ENCODE measurements at places on chromosomes 4 and X. TPM values are rescaled to one million over a fixed set of nuclear protein-coding genes. Genes with fewer than 3 reads are reported as not detected.

DNA sequence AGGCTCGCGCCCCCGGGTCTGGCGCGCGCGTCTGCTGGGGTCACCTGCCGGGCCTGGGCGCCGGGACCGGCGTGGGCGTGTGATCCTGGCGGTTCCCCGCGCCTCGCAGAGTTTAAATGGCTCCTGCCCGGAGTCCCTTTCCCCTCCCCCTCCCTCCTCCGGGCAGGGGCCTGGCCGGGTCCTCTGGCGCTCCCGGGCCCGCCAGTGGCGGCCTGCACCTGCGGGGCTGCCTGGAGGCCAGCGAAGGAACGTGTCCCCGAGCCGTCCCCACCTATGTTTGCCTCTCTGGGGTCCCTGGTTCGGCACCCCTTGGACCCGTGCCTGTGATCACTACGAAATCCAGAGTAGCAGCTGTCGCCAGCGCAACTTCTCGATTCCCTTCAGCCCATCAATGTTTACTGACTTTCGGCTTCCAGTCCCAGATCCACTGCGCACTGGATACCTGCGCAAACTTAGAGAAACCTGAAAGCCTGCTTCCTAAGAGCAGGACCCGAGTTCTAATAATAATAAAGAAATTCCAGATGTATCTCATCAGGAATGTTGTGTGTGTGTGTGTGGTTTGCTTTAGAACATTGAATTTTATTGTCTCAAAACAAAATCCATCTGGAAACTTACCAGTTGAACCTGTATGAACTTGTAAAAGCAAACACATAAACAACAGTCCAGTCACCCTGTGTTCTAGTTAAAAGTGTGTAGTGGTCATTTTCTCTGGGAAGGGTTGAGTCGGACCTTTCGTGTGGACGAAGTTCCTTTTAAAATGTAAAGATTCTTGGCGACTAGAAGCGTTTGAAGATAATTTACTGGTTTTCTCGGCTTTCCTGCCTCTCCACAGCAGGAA, 788 bp downstream of the SHROOM2 start:
- no peak for DNase-seq

- no peak for DNase-seq
These were observed 30.2 kb downstream of the AFF2 start for GRCh38 chrX:148530464-148531077.

- no peak for DNase-seq
These were observed 11.8 kb downstream of the ANOS1 start for GRCh38 chrX:8720136-8720535.

GRCh38 chrX:128800138-128800537, 723.2 kb downstream of the SMARCA1 start:
- DNase-seq = no peak

DNA sequence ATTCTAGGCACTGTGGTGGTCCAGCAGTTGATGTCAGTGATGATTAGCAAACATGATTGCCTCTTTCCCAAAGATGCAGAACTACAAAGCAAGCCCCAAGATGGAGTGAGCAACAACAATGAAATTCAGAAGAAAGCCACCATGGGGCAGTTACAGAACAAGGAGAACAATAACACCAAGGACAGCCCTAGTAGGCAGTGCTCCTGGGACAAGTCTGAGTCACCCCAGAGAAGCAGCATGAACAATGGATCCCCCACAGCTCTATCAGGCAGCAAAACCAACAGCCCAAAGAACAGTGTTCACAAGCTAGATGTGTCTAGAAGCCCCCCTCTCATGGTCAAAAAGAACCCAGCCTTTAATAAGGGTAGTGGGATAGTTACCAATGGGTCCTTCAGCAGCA, 365.3 kb downstream of the MAPK10 start:
- DNase-seq = no peak

GRCh38 chr4:75248770-75249407, 265.3 kb downstream of the RCHY1 start:
- no peak for DNase-seq

- no peak for DNase-seq
These were observed 34.6 kb downstream of the EFHC2 start for GRCh38 chrX:44308869-44309268.

DNA sequence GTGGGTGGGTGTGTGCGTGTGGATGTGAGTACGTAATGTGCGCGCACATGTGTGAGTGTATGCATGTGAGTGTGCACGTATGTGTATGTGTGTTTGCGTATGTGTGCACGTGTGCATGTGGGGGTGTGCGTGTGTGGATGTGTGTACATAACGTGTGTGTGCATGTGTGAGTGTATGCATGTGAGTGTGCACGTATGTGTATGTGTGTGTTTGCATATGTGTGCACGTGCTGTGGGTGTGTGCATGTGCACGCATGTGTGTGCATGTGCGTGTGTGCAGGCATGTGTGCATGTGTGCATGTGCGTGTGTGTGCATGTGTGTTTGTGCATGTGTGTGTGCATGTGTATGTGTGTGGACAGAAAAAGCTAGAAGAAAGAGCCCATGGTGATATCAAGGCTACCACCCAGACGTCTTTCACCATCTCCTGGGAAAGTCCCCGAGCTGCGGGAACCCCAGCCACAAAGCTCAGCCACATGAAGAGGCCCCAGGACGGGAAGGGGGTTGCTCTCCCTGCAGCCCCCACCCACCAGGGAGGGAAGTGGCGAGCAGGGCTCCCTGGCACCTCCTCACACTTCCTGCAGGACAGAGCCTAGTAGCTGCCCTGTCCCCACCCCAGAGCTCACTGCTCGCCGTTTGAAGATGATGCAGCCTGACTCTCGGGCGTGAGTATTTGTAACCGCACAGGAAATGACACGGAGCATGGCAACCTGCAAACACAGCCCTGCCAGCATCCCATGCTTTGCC, 108.3 kb downstream of the DCTD start:
- no peak for DNase-seq

GRCh38 chr4:42396752-42397634, at the start of gene SHISA3:
Gene SHISA3 (plus strand): TSS chr4:42397488. CDS start chr4:42398057, 569 bp downstream.
- no peak for DNase-seq

DNA sequence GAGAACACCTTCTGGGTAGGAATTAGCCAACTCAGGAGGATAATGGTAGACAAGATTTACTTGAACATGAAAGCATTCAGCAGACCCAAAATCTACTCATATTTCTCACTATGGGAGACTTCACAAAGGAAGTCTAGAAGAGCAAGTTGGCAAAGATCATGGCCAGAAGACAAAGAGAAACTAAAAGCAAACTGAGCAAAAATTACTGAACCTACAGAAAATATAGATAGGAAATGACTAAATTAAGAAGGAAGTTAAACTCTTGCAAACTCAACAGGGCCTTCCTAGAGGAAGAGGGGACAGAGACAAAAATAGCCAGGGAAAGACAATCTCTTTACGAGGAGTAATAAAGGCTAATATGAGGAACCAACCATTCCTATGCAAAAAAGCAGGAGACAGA, 18.7 kb downstream of the CORIN start:
- no peak for DNase-seq

DNA sequence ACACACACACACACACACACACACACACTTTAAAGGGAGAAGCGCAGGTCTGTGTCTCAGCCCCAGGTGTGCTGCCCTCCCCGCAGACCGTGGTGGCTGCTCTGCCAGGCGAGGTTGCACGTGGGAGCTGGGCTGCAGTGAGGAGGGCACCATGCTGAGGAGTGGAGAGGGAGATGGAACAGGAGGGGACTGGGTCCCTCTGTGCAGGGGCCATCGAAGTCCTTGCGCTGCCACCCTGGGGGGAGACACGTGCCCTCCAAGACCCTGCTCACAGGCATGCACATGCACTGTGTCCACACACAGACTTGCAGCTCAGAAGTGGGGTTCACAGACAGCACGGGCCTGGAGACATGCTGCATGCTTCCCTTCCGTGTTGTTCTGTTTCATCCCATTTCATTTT, 65.5 kb upstream of the HGFAC start:
- no peak for DNase-seq

DNA sequence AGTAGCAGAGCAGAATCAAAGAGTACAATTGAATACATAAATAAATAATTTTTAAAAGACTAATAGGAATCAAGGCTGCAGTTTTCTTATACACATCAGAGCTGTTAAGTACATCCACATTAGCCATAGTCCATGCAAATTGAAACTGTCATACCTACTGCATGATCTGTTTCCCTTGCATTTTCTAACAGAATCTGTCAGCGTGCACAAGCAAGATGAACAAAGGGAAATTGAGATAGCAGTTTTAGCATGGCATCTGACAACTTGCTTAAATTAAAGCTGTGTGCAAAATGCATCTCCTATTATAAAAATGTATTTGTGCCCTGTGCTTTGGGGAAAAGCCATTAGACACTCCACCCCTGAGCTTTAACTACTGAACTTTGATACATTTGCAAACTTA, 703.5 kb upstream of the GRID2 start:
- DNase-seq = no peak

DNA sequence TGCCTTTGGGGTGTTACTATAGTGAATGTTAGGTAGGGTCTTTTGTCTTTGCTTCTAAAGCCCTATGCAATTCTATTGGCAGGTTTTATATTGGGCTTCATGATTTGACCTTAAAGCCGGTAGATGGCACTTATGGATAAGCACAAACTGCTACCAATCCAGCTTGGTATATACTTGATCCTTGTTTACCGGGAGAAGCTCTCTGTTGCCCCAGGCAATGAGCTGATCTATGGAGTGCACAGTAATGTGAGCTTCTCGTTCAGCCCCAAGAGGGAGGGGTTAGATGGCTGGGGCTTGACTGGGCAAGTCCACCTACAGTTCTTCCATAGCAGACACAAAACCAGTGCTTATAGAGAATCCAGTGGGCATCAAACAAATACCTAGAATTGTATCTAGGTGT, 287.2 kb upstream of the CT83 start:
- DNase-seq = no peak

DNA sequence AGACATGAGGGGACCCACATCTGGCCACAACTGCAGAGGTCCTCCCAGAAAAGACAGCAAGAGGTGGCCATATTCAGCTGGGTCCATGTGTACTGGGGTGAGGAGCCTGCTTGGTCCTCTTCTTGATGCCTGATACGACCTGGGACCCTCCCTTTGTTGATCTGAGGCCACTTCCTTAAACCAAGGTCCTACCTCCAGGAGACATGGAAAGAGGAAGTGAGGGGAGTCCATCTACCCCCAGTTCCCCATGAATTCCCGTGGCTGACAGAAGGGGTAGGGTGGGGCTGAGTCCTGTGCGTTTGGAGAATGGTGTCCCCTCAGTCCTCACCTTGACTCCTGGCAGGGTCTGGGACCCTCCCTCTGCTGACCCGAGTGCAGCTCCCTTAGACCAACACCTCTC, 2.1 kb downstream of the MAGEA10 start:
- DNase-seq = no peak

- DNase-seq = no peak
These were observed 37.9 kb downstream of the RELL1 start for GRCh38 chr4:37648084-37648817.

- no peak for DNase-seq
These were observed 20.5 kb downstream of the UGT2B7 start for GRCh38 chr4:69116645-69117321.

DNA sequence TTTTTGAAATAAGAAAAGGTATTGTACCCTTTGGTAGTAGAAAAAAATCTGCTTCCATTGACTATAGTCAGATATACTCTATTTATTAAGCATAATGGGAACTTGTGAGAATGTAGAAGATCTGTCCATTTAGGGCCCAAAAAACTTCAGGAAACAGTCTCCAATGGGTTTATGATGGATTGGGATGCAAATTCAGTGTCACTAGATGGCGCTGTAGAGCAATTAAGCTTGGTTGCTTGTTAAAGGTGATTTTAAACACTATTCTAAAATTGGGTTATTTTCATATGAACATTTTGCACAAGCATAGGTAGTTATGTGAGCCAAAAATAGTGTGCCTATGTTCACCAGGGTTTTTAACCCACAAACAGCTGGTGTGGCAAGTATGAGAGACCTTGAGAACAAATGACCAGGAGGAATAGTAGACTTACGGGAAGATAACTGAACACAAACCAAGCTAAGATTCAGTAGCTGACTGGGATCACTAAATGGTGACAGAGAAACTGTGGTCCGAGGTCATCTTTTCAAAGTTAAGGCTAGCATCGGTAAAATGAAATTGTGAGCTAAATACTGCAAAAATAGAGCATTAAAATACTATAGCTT, 80.3 kb upstream of the LSM6 start:
- DNase-seq = no peak

DNA sequence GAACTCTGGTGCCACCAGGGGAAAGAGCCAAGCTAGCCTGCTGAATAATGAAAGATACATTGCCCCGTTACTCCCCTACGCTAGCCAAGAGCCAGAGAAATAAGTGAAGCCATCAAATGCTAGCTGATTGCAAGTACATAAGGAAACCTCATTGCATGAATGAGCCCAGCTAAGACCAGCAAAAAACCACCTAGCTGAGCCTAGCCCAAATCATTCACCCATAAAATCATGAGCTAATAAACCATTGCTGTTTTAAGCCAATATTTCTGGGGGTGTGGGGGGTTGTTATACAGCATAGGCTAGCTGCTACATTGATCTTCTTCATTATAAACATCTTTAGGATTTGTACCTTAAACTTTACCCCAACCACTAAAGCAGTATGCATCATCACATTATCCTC, 15.4 kb upstream of the EDNRA start:
- DNase-seq = no peak

DNA sequence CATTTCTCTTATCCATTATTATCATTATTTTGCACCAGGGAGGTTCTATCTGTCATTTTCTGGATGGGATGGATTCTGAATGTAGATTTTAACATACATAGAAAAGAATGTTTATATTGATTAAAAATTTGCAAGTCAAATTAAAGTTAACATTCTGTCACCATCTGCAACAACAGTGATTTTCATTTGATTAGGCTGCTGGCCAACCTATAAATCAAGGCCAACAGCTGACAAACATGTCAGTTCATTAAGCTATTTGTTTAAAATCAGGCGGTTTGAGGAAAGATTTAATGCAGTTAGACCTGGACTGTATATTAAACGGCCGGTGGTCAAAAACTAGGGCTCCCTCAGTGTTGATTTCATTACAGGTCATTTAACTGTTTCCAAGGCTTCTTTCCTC, 109.5 kb upstream of the CBR4 start:
- no peak for DNase-seq

DNA sequence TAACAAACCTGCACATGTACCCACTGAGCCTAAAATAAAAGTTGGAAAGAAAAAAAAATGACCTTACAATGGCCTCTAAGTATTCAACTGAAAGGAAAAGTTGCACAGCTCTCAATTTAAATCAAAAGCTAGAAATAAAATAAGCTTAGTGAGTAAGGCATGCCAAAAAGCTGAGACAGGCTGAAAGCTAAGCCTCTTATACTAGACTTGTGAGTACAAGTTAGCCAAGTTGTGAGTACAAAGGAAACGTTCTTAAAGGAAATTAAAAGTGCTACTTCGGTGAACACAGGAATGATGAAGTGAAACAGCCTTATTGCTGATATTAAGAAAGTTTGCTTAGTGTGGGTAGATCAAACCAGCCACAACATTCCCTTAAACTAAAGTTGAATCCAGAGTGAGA, 707.9 kb upstream of the PITX2 start:
- DNase-seq = no peak

Gene TNMD
- not detected for total RNA-seq

Gene HELT
- not detected for total RNA-seq

Gene NPY5R
- not detected for total RNA-seq

Gene GJB1
- 0.32 TPM for total RNA-seq

Gene TLR3
- 5.1 TPM for total RNA-seq

Gene SSX2
- not detected for total RNA-seq

Gene CLDN34
- 0.26 TPM for total RNA-seq

Gene ASB5
- 0.34 TPM for total RNA-seq

Gene NPFFR2
- total RNA-seq = not detected

Gene BGN
- 11.1 TPM for total RNA-seq

Gene FGFRL1
- 3.9 TPM for total RNA-seq

Gene CD38
- 2.2 TPM for total RNA-seq
